IMR-90 (cell line): ENCODE measurements at places on chromosomes 4 and X. TPM values are rescaled to one million over a fixed set of nuclear protein-coding genes. Genes with fewer than 3 reads are reported as not detected.

- H3K27ac ChIP-seq = no peak overlapping the region
- no peak overlapping the region for H3K4me3 ChIP-seq
- H3K27me3 ChIP-seq = peaks cover 3% of the 10 kb centered on the region; the same call in 1 of the 2 replicates
Measured at GRCh38 chrX:112368371-112368770, 285.8 kb upstream of the TRPC5 start.

DNA sequence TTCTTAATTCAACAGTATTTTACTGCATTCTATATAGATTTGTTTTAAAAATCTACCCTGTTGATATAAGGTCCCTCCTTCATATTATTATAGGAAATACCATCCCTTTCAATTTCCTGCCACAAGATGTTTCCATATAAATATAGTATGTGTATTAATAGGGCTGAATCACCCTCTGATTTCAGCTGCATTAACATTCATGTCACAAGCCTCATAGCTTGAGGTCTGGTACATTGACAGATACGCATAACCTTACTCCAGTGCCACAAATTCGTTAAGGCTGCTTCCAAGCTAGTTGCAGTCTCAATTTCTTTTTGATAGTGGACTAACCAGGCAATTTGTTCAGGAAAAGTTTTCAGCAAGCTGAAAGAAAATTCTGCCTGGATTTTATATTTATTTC is 128.4 kb downstream of the KLHL34 start:
- no peaks in the 10 kb centered on the region for H3K4me1 ChIP-seq
- H3K36me3 ChIP-seq = no peaks in the 10 kb centered on the region
- H3K27ac ChIP-seq = no peak overlapping the region; the same call in 1 of the 2 replicates
- peak; percentile 59 for DNase-seq
- no peak overlapping the region for H3K4me3 ChIP-seq

DNA sequence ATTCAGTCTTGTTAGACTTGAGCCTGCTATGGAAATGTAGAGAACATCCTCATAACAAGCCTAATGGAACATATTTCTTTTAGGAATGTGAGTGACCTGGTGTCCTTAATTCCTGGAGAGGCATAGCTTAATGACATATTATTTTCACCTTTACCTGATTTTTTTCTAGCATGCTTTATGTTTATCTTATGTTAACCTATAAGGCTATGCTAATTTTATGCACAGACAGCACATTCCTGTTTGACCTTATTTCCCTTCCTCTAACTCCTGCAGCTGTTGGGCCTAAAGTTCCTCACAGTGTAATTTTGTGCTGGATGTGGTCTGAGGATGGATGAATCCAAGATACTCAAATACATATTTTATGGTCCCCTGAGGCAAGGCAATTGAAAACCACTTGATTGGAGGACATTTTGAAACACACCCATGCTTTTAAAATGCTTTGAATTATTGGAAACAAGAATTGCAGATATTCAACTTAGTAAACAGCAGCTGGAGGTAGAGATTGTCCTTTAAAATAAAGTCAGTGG is 111.5 kb downstream of the LARP7 start:
- no peak overlapping the region for H3K27ac ChIP-seq
- H3K27me3 ChIP-seq = 0 out of 2 replicates have a peak, but pooled peaks cover 2% of the 10 kb centered on the region
- H3K36me3 ChIP-seq = no peaks in the 10 kb centered on the region
- no peak overlapping the region for H3K4me3 ChIP-seq

DNA sequence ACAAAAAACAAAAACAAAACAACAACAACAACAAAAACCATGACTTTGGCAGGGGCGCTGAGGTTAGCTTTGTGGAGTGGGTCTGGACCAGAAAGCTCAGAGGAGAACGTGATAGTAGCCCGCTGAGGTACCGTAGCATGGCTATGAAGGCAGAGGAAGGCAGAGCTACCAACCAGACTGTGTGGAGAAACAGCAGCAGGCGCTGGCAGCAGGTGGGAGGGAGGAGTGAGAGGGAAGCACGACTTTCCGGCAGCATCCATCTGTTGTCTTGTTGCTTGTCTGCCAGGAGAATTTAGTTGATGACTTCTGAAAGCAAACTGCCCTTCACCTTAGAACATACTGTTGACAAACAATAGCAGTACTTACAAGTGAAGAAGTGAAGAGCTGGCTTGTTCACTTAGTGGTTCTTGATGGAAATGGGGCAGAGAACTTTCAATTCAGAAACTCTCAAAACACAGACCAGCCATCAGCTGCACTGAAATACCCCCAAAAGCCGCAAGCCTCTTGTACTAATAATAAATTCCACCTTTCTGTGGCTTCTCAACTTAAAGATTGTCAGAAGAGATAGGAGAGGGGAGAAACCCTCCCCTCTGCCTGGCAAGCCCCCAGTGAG is 447.2 kb downstream of the SLITRK2 start:
- no peaks in the 10 kb centered on the region for H3K27me3 ChIP-seq
- no peak overlapping the region for H3K4me3 ChIP-seq
- H3K36me3 ChIP-seq = no peaks in the 10 kb centered on the region
- no peak for DNase-seq

DNA sequence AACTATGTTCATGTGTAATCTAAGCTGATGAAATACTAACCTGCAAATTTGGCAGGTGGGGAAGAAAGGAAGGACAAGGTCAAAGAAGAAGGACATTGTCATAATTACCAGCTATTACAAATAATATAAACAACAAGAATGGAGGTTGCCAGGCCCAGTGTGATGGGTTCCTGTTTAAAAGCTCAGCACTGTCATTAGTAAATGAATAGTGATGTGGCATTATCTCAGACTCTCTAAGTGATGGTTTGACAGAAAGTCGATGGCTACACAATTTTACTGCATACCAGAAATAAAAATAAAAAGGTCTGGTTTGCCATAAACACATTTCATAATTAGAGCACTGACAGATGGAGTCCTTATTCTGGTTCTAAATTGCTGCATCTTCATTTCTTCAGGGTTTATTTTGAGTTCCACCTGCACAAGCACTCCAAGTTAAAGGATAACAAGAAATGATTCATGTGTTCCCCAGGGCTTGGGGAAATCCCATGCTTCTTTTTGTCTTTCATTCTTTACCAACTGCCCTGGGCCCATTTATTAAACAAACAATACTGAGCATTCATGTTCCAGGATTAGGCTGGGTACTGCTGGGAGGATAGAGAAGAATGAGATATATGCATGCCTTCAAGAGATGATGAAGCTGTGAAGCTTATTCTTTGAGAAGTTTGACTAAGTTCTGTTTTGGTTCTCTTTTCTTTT is 367.8 kb upstream of the RASGEF1B start:
- H3K4me3 ChIP-seq = no peak overlapping the region
- H3K27ac ChIP-seq = no peak overlapping the region
- H3K27me3 ChIP-seq = no peaks in the 10 kb centered on the region
- no peak for DNase-seq
- no peaks in the 10 kb centered on the region for H3K4me1 ChIP-seq

DNA sequence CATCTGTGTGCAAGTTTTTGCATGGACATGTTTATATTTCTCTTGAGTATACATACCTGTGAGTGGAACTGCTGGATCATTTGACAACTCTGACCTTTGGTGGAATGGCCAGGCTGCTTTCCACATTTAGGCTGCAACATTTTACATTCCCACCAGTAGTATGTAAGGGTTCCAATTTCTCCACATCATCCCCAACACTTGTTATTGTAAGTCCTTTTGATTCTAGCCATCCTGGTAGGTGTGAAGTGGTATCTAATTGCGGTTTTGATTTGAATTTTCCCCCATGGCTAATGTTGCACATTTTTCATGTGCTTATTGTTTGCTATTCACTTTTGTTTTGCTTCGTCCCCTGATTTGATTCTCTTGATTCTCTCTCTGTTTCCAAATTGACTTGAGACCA is 16.4 kb downstream of the DLG3 start:
- H3K27me3 ChIP-seq = no peaks in the 10 kb centered on the region; the same call in 1 of the 2 replicates
- no peak overlapping the region for H3K27ac ChIP-seq

GRCh38 chr4:114393295-114394038 is 205.1 kb upstream of the UGT8 start:
- peaks cover 24% of the 10 kb centered on the region for H3K27me3 ChIP-seq
- no peak for DNase-seq
- H3K27ac ChIP-seq = no peak overlapping the region
- H3K4me1 ChIP-seq = no peaks in the 10 kb centered on the region
- H3K4me3 ChIP-seq = no peak overlapping the region
- H3K36me3 ChIP-seq = no peaks in the 10 kb centered on the region

GRCh38 chr4:39699687-39700409 is 1.9 kb downstream of the UBE2K start:
- peak; percentile 41 for DNase-seq
- H3K36me3 ChIP-seq = peaks cover 8% of the 10 kb centered on the region; the same call in 1 of the 2 replicates
- peak overlapping the region; percentile 90 for H3K4me3 ChIP-seq
- peaks cover 6% of the 10 kb centered on the region for H3K4me1 ChIP-seq
- no peak overlapping the region for H3K27ac ChIP-seq
- no peaks in the 10 kb centered on the region for H3K27me3 ChIP-seq

DNA sequence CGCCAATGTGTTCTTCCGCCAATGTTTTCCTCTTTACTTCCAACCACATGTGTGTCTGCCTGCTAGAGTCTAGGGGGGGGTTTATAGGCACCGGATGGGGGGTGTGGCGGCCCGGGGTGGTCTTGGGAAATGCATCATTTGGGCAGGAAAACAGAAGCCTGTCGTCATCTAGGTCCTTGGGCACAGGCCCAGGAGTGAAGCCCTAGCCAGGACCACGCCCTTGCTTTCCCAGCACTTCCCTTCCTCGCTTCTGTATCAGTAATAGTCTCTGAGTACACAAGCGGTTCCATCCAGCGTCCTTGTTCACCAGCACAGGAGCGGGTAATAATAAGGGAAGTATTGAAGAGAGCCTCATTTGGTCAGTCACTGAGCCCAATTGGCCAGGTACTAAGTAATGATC is 74.5 kb downstream of the QDPR start:
- H3K27ac ChIP-seq = no peak overlapping the region
- H3K36me3 ChIP-seq = no peaks in the 10 kb centered on the region
- no peak for DNase-seq
- H3K27me3 ChIP-seq = 0 out of 2 replicates have a peak, but pooled peaks cover 1% of the 10 kb centered on the region
- no peak overlapping the region for H3K4me3 ChIP-seq
- H3K4me1 ChIP-seq = no peaks in the 10 kb centered on the region

DNA sequence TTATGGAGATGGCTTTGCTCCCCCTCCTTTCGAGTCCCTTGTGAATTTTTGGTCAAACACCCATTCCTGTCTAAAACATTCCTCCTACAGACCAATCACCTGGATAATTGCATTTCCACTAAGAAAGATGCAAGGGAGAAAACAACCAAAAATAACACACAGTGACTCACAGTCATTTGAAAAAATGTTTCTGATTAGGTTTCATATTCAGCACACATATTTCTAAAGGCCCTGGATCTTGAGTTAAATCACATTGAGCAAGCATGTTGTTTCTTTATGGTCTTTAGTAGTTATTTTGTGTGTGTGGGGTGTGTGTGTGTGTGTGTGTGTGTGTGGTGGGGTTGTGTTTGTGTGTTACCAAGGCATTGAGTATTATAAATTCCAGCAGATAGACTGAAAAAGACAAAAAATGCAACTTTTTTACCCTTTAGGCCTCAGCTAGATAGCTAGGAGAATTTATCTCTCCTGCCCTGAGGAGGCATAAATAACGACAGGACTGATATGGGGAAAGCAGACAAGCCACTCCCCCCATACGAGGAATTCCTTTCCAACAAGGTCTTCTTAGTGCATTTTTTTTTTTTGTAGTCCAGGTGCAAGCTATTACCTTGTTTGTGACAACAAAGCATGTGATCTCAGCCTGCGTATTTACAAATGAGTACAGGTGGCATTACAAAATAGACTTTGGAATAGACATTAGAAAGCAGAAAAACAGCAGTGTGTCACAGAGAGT is 265.4 kb upstream of the ADGRL3 start:
- no peak for DNase-seq
- H3K27me3 ChIP-seq = no peaks in the 10 kb centered on the region
- H3K4me3 ChIP-seq = no peak overlapping the region
- no peaks in the 10 kb centered on the region for H3K4me1 ChIP-seq
- no peak overlapping the region for H3K27ac ChIP-seq

DNA sequence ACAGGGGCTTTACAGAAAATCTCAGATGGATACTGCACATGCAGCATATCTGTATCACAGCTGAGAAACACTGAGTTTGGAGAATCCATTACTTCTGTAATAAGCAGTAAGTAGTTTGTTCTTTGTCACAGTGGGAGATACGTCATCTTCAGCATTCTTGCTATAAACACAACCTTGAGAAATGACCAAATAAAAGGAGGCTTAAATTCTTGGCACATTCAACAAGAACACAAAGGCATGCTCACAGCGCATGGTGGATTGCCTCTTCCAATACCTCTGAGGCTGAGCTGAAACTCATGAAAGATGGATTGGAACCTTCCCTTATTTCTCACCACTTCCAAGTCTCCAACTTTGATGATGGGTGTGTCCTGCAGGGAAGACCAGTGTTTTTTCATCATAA is 54.5 kb downstream of the ANXA5 start:
- no peaks in the 10 kb centered on the region for H3K36me3 ChIP-seq
- H3K4me3 ChIP-seq = no peak overlapping the region
- no peaks in the 10 kb centered on the region for H3K27me3 ChIP-seq
- no peaks in the 10 kb centered on the region for H3K4me1 ChIP-seq

- peak overlapping the region; percentile 92 for H3K27ac ChIP-seq
- no peaks in the 10 kb centered on the region for H3K27me3 ChIP-seq
- DNase-seq = peak; percentile 64
- no peaks in the 10 kb centered on the region for H3K4me1 ChIP-seq
Measured at GRCh38 chrX:150365990-150366911, 3.1 kb downstream of the MAMLD1 start.

DNA sequence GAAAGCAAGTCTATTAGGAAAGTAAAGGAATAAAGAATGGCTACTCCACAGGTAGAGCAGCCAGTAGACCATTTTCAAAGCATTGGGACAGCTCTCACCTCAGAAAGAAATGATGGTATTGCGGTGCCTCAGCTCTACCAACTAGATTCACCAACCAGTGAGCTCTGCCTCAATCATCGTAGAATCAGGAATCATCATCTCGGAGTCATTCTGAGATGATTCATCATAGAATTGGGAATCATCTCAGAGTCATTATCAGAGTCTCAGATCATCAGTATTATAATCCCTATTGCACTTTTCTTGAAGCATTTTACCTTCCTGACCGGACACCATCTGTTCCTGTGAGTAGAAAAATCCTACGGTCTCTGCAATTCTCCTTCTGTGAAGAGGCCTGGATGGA is 17.5 kb upstream of the SAT1 start:
- H3K27me3 ChIP-seq = no peaks in the 10 kb centered on the region; the same call in 1 of the 2 replicates
- peak; percentile 18 for DNase-seq
- no peaks in the 10 kb centered on the region for H3K36me3 ChIP-seq
- H3K4me3 ChIP-seq = no peak overlapping the region

GRCh38 chrX:79259073-79259689 is 108.0 kb downstream of the ITM2A start:
- no peaks in the 10 kb centered on the region for H3K4me1 ChIP-seq
- DNase-seq = no peak
- no peaks in the 10 kb centered on the region for H3K27me3 ChIP-seq
- no peak overlapping the region for H3K4me3 ChIP-seq

GRCh38 chr4:163048447-163048846 is 118.2 kb downstream of the NAF1 start:
- no peaks in the 10 kb centered on the region for H3K4me1 ChIP-seq
- no peaks in the 10 kb centered on the region for H3K36me3 ChIP-seq
- no peaks in the 10 kb centered on the region for H3K27me3 ChIP-seq
- no peak overlapping the region for H3K27ac ChIP-seq
- DNase-seq = peak; percentile 19
- no peak overlapping the region for H3K4me3 ChIP-seq

Gene PRSS12
- total RNA-seq = 51.1 and 62.2 TPM in 2 replicates

Gene C4orf51
- total RNA-seq = not detected in 2 replicates

Gene SHISA3
- under 0.01 and 0.18 TPM in 2 replicates for total RNA-seq

Gene SMIM10
- 2.3 and 3.6 TPM in 2 replicates for total RNA-seq

Gene LINC00632
- 6.4 and 7.2 TPM in 2 replicates for total RNA-seq

Gene CT55
- total RNA-seq = not detected in 2 replicates

Gene GAK
- 34.4 and 133 TPM in 2 replicates for total RNA-seq

Gene POLN
- total RNA-seq = 0.72 and 1.1 TPM in 2 replicates
